SK-MEL-5 (cell line): ENCODE measurements at places on chromosomes 12 and 14.

- peak; percentile 76 for DNase-seq
These were observed 366.3 kb downstream of the TMTC2 start for GRCh38 chr12:83052890-83053541.

- no peak for DNase-seq
These were observed 46.7 kb downstream of the SLC4A8 start for GRCh38 chr12:51471111-51471864.

DNA sequence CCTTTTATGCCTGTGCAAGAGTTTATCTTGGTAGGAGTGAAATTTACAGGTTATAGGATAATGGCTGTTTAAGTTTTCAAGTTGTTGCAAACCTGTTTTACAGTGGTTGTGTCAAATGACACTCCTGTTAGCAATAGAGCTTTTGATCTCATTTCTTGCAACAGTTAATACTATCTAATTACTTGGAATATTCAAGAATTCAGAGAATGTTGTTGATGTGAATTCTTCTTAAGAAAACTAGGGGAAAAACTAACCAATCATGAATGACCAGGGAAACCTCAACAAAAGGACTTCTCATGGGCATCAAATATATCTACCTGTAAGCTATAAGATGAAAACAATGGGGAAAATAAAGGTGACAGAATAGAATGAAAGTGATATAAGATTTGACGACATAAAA is 85.0 kb downstream of the IPO8 start:
- DNase-seq = no peak

- peak; percentile 11 for DNase-seq
These were observed 556 bp downstream of the MTHFD1 start for GRCh38 chr14:64388533-64389285.

GRCh38 chr14:36091096-36091495 is 85.4 kb downstream of the PTCSC3 start:
- DNase-seq = peak; percentile 76

DNA sequence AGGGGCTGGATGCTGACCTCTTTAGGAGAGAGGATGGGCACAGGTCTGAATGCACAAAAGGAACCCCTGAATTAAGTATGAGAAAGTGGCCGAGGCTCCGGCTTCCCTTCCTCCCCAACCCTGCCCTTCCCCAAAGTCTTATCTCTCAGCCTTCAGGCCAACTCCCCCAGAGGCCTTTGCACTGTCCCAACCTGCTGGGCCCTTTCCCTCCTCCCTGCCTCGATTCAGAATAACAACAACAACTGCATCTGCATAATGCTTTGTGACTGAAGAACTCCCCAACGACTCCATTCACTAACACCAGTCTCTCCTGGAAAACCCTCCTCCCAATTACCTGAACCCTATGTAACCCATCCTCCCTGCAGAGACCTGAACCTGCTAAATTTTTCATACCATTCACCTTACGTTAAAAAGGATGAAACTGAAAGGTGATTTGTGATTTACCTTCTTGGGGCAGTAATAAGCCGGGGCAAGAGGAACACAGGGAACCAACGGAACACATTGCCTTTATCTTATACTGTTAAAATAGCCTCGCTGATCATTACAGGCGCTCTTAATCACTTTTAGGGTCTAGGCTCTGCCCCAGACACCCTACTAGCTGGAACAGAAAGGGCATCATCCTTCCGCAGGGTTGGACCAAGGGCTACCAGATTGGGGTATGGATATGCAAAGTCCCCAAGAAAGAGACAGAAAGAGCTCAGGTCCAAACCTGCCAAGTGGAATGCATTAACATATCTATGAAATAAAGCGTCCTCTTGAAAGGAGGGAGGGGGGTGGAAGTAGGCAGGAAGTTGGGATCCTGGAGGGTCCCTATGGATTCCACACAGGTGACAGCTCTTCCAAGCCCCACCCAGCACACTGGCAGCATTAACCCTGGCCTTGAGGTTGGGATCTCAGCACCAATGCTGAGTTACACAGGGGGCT is 24.2 kb upstream of the FOXN3 start:
- DNase-seq = no peak

GRCh38 chr12:26841085-26841484 is 8.1 kb upstream of the ITPR2 start:
- DNase-seq = no peak

DNA sequence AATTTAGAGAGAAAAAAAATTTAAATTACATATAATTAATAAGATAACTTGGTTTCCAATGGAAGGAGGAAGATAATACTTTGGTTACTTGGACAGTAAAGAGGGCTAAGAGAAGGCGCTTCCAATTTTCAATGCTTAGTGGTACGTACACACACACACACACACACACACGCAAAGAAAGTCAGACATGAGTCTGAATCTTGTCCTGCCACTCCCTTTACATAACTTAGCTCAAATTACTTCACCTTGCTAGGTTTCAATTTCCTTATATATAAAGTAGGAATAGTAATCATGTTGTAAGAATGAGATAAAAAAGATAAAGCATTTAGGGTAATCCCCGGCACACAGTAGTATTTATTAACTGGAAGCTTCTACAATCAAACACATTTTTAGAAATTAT is 39.7 kb upstream of the VCPKMT start:
- DNase-seq = no peak

DNA sequence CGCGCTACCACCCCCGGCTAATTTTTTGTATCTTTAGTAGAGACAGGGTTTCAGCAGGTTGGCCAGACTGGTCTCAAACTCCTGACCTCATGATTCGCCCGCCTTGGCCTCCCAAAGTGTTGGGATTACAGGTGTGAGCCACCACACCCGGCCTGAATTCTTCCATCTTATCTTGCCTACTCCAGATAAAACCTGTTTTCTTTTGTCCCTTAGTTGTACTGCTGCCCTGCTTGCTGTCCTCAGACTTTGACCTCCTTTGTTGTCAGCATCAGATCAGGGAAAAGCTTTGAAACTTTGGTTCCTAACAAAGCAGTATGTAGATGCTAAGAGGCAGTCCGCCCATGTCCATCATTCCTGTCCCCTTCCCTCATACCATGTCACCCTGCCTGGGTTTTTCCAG is 15.9 kb downstream of the COPZ1 start:
- no peak for DNase-seq

GRCh38 chr12:117231750-117232149 is 41.5 kb upstream of the FBXO21 start:
- peak; percentile 70 for DNase-seq

DNA sequence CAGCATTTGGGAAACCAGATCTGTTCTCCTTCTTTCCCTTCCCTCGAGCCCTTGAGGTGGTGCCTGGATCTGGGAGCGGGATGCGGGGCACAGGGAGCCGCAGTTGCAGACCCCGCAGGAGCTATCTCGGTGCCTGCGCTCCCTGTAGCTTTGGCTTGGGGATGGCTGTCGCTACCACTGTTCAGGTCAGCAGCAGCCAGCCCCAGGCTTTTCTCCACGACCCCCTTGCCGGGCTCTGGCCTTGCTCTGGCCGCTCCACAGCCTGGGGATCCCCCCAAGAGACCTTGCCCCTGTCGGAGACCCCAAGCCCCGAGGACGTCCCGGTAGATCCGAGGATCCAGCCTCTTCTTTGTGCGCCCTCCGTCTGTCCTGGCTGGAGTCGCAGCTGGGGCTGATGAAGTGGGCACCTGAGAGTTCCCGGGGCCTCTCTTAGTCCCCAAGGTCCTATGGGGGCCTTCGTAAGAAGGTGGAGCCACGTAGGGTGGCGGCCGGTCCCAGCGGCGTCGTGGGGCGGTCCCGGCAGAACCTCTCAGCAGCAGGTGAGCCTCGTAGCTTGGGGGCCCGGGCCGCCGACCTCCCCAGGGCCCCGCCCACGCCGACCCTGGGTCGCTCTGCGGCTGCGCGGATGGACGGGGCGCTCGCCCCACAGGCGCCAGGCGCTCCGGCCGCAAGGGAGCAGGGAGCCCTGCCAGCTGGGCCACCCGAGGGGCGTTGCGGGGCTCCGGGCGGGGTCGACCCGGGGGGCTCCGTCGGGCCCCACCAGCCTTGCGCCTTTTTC is 1.3 kb downstream of the DDN start:
- no peak for DNase-seq
